ENCODE measurements at places on chromosomes 11 and 22.

DNA sequence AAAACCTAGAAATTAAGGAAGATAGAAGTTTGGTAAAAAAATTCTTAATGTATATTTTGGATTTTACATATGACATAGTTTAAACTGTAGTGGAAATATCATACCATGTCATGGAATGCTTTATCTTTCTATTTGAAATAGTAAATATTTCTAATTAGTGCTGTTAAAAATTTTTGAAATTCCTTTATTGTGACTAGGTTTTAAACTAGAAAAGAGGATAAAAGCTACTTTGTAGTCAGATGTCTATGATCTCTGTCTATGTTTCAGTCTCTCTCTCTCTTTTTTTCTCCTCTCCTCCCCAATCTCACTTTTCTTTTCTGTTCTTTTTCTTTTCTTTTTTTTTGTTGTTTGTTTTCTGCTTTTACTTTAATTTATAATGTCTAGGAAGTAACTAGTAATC is 226.2 kb downstream of the TMEM135 start:
- no peak for DNase-seq

- DNase-seq, result peak; percentile 85
These were observed 2.3 kb upstream of the XBP1 start for GRCh38 chr22:28802595-28803123.

DNA sequence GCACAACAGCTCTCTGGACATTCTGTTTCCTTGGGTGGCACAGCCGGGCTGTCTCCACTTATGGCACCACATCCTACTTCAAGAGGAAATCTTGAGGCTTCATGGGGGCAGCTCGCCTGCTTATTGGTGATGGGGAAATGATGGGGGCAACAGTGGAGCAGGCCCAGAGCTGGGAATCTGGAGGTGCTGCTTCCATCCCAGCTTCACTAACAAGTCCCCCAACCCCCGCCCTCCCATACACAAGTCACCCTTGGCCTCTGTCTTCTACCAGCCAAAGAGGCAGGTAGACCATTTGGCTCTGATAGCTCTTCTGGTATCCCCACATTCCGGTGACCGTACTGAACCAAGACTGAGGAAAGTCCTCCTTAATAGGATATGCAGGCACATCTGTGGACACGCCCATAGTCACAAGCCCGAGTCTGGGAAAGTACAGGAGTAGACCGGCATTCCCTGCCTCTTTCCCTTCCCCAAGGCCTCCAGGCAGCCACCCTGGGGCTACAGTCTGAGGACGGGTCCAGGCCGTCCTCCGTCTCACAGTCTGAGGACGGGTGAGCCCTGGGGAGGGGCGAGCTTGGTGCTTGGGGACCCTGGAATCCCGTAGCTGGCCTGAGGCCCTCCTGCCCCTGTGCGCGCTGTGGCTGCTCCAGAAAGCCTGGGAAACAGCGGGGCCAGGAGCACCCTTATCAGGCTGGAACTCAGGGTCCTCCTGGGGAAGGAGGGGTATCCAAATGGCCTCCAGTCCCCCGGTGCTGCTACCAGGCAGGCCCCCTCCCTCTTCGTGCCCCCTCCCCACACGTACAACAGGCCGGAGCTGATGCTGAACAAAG is 145.6 kb downstream of the FEZ1 start:
- DNase-seq, result no peak

- DNase-seq, result no peak
These were observed 32.0 kb downstream of the SLC1A2 start for GRCh38 chr11:35387111-35387982.

- no peak for DNase-seq
These were observed 345.1 kb downstream of the AASDHPPT start for GRCh38 chr11:106422583-106422982.

DNA sequence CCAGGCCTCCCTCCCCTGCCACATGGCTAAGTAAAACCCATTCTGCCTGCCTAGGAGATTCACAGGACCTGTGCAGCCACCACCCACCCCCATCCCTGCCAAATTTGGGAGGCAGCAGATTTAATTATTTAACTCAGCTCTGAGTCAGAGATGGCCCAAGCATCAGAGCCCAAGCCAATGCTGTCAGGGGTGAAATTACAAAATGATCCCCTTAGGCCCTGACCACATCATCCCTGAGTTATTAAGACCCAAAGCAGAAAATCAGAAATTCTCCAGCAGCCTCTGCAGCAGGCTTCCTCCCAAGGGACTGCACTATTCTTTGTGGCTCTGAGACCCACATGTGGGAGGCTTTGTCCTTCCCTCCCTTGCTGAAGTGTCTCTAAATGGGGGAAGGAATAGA is 52.8 kb upstream of the RRAS2 start:
- DNase-seq, result no peak

DNA sequence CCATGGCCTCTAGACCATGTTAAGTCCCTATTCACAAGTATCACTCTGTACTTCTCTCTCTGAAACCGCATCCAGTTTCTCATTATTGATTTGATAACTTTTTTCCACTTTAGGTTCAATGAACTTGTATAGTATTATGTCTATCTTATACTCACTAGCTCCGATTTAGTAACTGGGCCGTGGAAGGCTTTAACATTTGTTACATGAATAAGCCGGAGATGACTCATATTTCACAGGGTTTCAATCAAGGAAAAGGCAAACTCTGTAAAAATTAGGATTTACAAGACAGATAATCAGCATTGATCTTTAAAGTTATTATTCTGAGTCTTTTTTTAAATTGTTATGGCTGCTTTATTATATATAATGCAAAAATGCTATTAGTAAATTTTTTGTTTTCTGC is 662.2 kb upstream of the CNTN5 start:
- DNase-seq, result no peak

DNA sequence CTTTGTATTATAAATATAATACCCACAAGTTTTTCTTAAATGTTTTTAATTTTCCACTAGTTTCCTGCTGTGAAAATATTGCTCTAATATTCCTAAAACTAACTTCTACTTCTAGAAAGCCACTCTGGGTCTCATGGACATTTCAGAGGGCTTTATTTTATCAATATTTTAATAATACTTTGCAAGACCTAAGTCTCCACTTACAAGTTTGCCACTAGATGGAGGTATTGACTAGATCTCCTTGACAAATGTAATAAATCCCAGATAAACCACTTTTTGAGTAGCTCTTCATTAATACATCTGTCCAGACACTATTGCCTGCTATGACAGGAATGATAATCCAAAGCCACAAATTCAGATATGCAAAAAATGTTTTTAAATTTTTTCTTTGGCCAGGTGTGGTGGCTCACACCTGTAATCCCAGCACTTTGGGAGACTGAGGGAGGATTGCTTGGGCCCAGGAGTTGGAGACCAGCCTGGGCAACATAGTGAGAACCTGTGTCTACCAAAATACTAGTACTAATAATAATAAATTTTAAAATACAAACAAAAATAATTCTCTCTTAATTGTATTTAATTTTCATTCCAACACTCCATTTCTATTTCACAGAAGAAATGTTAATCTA is 3.5 kb upstream of the ACAT1 start:
- peak; percentile 87 for DNase-seq

- no peak for DNase-seq
These were observed 64.6 kb downstream of the RPL27A start for GRCh38 chr11:8747173-8747572.

DNA sequence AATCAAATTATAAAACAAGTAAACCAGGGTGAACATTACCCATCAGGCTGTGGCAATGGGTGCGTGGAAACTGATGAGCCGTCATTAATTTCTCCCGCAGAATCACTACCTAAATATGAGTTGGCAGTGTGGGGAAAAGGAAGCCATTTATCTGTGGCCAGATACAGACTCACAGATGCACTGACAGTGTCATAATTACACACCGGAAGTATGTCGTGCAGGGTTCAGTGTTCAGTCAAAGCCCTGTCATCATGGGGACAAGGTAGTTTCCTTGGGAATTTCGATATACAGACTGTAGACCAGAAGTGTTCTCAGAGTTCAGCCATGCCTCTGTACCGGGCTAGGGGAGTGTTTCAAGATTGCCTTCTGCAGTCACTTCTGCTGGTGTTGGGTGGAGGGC is 119.2 kb upstream of the SEZ6L start:
- DNase-seq, result no peak

GRCh38 chr22:47398491-47398890 is 636.0 kb downstream of the TBC1D22A start:
- DNase-seq, result no peak

DNA sequence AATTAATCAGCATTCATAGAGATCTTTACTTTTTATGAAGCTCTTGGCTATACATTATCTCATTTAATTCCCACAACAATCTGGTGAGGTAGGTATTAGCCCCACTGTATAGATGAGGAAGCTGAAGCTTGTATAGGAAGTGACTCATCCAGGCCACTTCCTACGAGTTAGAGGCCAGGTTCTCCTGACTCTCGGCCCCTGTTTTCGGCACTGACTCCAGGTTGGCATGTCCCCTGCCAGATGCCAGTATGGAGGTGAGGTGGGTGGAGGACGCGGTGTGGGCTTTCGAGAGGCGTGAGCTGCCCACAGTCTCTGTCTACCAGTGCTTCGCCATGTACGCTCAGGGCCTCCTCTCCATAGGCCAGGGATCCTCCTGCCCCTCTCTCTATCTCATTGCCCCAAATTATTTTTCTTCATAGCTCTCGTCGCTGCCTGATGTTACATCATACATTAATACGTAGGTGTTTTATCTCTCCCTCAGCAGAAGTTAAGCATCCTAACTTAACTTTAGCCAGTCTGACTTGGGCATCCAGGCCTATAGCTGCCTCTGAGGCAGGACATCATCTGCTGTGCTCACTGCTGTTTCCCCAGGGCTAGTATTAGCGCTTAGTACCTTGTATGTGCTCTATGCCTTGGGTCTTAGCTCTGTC is 9.0 kb downstream of the DGAT2 start:
- DNase-seq, result peak; percentile 51
